CD4-positive, alpha-beta T cell treated with Interleukin-15 for 4 hours (primary cell): ENCODE measurements at places on chromosomes 2 and 18.

- no peak for DNase-seq
These were observed 25.9 kb downstream of the BABAM2 start for GRCh38 chr2:27916293-27916995.

GRCh38 chr2:110688594-110689091 lies 10.8 kb upstream of the BUB1 start:
- no peak for DNase-seq

DNA sequence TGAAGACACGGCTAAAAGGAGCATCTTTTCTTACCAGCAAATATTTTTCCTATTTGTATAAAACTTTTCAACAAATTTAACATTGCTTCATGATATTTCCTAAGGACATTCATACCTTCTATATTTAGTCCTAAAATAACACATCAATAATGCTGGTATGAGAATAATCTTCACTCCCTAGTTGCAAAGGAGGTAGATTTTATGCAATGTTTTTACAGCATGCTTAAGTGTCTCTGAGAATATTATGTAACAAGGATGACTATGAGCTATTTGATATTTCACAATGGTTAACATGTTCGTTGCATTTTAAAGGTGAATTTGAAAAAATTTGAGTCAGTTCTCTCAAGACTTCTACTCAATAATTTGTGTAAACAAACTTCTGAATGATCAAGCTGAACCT lies 506.7 kb downstream of the NUP35 start:
- DNase-seq, result no peak

- no peak for DNase-seq
These were observed 546.0 kb downstream of the ZNF804A start for GRCh38 chr2:185144159-185144919.

DNA sequence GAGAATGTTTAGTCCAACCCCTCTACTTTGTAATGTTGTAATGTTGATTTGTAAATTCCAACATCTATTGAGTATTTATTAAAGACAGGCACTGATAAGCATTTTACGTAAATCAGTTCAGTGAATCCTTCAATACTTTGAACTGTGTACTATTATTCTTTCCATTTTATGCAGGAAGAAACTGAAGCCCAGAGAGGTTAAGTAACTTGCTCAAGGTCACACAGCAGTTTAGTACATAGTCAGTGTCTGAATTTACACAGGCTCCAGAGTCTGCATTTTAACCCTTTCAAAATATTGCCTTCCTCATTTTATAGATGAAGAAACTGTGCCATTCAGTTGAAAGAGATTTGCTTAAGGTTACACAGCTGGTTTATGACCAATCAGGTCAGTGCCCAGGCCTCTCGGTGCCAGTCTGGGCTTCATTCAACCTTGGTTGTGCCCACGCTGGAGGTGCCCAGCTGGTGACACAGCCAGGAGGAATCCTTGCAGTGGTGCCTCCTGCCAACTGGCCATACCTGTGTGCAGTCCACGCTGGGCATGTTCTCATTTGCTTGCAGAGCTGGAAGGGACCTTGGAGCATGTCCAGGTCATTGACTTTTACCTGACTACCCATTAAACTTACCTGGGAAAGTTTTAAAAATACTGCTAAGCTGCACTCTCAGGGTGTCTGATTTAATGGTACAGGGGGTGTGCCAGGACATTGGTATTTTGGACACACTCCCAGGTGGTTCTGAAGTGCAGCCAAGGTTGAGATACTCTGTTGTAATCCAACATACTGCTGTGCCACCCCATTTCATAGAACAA lies 74.3 kb upstream of the CYRIA start:
- no peak for DNase-seq

GRCh38 chr2:37874470-37874869 lies 50.6 kb upstream of the RMDN2 start:
- DNase-seq, result no peak

DNA sequence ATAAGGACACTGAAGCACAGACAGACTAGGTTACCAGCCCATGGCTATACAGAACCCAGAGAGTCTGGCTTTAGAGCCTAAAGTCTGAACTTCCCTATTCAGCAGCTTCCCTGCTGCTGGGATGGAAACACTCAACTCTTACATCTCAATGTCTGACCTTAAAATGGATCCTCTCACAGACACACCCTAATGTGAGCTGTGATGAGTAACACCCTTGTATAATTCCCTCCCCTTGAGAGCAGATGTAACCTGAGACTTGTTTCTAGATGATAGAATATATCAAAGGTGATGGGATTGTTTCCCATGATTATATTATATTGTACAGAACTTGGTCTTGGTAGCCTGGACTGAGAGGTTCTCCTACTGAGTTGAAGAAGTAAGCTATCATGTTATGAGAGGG lies 577.1 kb upstream of the KLHL29 start:
- DNase-seq, result no peak

DNA sequence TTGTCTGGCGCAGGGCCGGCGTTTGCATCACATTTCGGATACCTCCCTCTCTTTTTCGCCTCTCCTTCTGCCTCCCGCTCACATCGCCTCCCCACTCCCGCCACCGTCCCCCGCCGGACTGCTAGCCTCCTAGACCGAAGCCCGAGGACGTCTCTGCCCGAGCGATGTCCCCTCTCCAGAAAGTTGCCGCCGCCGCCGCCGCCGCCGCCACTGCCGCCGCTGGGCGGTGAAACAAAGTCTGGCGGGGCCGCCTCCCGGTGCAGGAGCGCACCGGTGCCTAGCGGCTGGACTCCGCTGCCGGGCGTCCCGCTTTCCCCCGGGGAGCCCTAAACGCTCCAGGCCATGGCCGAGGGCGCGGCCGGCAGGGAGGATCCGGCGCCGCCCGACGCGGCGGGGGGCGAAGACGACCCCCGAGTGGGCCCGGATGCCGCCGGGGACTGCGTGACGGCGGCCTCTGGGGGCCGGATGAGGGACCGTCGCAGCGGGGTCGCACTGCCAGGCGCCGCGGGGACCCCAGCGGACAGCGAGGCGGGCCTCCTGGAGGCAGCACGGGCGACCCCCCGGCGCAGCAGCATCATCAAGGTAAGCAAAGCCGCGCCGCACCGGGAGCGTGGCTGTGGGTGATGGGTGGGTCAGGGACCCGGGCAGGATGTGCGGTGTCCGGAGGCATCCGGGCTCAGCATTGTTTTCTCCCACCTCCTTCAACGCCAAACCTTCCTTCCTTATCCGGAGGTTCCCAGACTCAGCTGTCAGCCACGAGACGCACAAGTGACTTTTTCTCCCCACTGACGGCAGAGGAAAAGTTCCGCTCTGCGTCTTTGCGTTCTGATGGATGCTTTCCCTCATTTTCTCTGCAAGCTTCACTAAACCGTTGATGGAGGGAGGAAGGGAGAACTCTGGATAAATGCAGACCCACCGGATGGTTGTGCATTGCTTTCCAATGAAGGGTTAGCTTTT lies 643 bp downstream of the PLCL1 start:
- no peak for DNase-seq

GRCh38 chr2:112579241-112579640 lies 5.2 kb upstream of the CHCHD5 start:
- DNase-seq, result no peak

GRCh38 chr2:11100130-11100529 lies 55.1 kb upstream of the SLC66A3 start:
- no peak for DNase-seq

DNA sequence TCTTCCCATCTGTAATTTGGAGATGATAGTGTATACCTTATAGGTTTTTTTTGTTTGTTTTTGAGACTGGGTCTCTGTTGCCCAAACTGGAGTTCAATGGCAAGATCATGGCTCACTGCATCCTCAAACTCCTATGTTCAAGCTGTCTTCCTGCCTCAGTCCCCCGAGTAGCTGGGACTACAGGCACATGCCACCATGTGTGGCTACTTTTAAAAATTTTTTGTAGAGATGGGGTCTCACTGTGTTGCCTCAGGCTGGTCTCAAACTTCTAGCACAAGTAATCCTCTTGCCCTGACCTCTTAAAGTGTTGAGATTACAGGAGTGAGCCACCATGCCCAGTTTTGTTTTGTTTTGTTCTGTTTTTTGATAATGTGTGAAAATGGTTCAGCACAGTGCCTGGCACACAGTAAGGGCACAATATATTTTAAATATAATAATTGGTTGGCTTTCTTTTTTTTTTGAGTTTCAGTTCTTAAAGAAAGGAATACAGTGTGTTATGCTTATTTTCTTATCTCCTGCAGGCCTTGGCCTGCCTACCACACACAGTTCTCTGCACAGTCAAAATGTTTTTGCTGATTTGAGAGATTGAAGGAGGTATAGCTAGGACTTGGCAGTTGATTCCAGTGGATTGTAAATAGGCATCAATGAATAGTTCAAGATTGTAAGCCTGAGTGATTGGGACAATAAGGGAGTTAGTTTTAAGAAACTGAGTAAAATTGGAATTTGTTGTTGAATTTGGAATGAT lies 6.1 kb downstream of the ACTR3 start:
- no peak for DNase-seq

DNA sequence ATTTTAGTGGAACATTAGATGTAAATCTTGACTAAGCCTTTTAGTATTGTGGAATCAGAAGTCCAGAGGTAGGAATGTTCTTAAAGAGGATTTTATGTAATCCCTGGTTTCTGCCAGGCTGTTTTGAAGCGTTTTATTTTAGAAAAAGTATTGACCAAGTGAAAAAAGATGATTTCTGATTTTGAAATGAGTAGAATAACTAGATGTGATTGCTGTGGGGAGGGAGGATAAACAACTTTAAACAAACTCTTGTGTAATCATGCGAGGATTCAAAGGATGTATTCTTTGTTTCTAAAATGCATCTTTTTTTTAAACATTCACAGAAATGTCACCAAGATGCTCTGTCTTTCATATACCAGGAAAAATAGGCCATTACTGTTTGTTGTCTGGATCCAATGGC lies 53.9 kb downstream of the PHLPP1 start:
- DNase-seq, result no peak

DNA sequence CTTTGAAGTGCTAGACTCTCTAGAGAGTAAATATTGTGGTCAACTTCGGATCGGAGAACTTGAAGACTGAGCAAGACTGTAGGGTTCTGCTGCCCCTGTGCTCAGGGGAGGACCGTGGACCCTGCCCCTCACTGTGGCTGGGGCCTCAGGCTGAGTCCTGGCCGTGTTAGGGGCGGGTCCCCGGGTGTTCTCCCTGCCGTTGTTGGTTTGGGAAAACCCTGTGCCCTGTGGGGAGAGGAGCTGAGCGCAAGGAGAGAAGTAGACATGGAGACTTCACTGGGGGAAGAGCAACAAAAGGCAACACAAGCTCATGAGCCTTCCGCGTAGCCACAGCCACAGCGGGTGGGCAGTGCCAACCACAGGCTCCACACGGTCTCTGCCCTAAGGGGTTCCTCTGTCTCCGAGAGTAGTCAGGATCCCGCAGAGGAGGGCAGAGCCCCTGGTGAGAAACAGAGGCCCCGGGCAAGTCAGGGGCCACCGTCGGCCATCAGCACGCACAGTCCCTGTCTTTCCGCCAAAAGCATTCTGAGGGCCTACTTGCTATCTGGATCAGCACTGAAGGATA lies 53.1 kb downstream of the NTSR2 start:
- DNase-seq, result no peak

GRCh38 chr2:164831887-164832286 lies 9.7 kb downstream of the COBLL1 start:
- DNase-seq, result no peak

GRCh38 chr2:172354347-172354746 lies 73.0 kb upstream of the ITGA6 start:
- no peak for DNase-seq

- no peak for DNase-seq
These were observed 44.4 kb upstream of the TWSG1 start for GRCh38 chr18:9290156-9290555.

DNA sequence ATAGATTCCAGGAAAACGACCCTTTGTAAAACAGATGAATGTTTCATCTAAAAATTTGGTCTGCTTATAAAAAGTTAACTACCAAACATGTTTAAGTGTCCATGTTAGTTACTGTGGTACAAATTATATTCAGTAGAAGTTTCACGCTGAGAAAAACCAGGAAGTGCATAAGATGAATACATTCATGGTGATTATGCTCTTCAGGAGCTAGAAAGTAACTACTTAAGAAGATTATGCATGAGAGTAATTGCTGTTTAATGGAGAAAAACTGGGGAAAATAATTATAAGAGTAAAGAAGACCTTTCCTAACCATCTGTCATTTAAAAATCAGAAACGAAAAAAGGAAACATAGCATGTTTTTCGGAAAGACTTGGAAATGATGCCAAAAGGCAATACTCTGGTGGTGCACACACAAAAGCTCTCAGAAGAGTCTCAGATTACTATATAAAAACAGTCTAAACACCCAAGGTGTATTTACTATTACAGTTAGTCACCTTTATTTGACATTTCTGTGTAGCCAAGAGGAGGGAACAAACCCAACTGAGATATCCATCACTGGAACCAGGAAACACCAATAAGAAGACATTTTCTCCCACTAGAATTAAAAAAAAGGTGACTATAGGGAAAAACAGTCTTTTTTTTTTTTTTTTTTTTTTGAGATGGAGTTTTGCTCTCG lies 38.8 kb upstream of the METTL21A start:
- no peak for DNase-seq
